Stimulated activated CD8-positive, alpha-beta memory T cell treated with anti-CD3 and anti-CD28 coated beads, Interleukin-15, amount 100 ng/mL, for 4 hours (primary cell): ENCODE measurements at places on chromosomes 6 and 20.

- DNase-seq: no peak
These were observed 21.1 kb upstream of the TMEM181 start for GRCh38 chr6:158538741-158539140.

DNA sequence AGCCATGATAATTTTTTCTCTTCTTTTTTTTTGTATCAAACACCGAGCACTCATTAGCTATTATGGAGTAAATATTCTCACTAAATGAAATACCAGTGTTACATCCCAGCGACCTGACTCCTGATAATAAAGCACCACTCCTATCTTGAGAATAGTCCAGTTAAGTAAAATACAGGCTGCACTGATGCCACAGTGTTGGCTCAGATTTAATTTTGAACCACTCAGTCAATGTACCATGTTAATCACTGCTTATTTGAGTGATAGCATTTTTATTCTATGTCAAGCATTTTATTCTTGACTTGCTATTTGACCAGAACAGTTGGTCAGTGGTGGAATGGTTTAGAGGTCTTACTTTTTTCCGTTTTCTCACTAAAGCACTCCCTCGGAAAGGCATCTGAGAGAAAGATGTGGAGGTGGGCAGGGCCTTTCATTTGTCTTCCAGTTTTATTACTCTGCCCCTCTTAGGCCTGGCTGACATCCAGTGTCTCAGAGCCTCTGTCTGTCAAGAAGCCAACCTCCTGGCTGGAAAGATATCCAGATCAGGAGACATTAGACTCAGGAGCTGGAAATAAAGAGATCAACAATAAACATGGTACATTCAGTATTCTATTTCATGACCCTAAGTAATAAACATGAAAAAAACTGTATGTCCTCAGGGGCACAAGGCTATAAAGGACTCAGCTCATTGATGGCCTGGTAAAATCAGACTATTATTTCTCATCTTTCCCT lies 457.8 kb downstream of the EPM2A start:
- no peak for DNase-seq

DNA sequence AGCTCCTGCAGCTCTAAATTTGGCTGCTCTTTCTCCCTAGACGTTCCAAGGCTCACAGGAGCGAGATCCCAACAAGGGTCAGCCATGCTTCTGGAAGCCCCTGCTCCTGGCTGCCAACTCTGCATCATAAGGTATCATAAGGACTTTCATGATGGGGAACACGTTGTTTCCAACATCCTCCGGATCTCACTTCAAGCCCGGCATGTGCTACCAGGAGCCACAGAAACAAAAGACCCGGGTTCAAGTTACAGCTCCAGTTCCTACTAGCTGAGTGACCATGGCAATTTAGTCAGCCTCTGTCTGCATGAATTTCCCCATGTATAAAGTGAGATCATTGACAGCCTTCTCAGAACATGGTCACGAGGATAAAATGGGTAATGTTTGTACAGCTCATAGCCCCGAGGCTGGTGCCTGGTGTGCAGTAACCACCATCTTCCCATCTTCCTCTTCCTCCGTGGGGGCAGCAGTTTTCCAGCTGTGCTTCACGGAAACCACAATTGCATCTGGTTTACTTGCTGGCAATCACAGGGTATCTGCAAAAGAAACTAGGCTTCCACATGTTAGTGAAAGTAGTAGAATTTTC lies 209.0 kb upstream of the ECI2 start:
- no peak for DNase-seq

GRCh38 chr6:133956416-133957049 lies 3.5 kb downstream of the TBPL1 start:
- DNase-seq: no peak

- no peak for DNase-seq
These were observed 43.9 kb downstream of the HLA-A start for GRCh38 chr6:29986179-29986781.

GRCh38 chr6:10419749-10420545 lies 5.1 kb upstream of the TFAP2A start:
- DNase-seq: no peak

GRCh38 chr6:108959972-108960582 lies 111.9 kb downstream of the ARMC2 start:
- no peak for DNase-seq

GRCh38 chr6:144349690-144350527 lies 64.8 kb downstream of the UTRN start:
- no peak for DNase-seq

GRCh38 chr20:19333563-19333962 lies 121.1 kb downstream of the SLC24A3 start:
- DNase-seq: no peak

DNA sequence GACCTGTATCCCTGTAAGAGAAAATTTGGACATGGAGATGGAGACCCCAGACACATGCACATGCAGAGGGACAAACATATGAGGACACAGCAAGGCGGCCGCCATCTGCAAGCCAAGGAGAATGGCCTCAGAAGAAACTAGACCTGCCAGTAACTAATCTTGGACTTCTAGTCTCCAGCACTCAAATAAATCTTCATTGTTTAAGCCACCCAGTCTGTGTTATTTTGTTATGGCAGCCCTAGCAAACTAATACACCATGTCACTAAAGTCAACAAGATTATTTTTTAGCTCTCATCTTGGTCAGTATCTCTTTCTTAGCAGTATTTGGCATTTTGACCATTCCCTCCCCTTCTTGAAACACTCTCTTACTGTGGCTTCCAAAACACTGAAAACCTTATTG lies 26.7 kb downstream of the LATS1 start:
- no peak for DNase-seq

DNA sequence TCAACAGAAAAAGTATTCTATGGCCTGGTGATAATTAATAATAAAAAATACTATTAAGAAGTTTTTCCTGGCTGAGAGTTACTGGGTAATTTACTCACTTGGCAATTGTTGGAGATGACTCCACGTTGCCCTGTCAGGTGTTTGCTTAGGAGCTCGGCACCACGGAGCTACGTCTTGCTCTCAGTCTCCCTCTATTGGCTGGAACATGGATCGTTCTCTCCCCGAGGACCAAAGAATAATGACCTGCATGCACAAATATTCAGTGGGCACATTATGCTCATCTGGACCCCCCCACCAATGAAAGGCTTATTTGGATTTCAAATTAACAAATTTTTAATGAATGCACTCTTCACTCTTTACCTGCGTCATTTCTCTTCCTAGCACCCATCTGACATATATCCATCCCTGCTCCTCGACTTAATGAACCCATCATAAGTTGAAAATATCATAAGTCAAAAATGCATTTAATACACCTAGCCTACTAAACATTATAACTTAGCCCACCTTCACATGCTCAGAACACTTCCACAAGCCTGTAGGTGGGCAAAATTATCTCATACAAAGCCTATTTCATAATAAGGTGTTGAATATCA lies 71.0 kb upstream of the CD83 start:
- DNase-seq: no peak

- no peak for DNase-seq
These were observed 177.1 kb downstream of the ZDHHC14 start for GRCh38 chr6:157558049-157558448.

DNA sequence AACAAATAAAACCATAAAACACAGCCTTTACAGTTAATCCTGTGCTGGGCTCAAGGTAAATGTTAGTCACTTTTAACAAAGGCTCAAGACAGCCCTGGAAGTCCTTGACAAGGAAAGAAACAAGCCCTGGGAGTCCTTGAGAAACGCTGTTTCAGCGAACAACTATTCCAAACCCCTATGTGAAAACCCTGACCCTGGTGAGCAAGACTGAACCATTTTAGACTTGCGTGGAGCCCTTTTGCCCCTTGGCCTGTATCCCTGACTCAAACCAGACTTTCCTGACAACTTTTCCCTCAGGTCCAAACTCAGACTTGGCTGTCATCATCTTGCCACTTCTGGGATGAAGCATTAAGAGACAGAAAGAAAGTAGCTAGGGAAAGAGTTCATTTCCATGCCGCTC lies 180.4 kb downstream of the AIG1 start:
- DNase-seq: no peak

- DNase-seq: no peak
These were observed 12.7 kb downstream of the SYTL3 start for GRCh38 chr6:158662607-158662953.

- DNase-seq: no peak
These were observed 7.1 kb downstream of the PTK6 start for GRCh38 chr20:63529861-63530787.

- DNase-seq: no peak
These were observed 64.4 kb downstream of the SMPDL3A start for GRCh38 chr6:122853259-122853995.

DNA sequence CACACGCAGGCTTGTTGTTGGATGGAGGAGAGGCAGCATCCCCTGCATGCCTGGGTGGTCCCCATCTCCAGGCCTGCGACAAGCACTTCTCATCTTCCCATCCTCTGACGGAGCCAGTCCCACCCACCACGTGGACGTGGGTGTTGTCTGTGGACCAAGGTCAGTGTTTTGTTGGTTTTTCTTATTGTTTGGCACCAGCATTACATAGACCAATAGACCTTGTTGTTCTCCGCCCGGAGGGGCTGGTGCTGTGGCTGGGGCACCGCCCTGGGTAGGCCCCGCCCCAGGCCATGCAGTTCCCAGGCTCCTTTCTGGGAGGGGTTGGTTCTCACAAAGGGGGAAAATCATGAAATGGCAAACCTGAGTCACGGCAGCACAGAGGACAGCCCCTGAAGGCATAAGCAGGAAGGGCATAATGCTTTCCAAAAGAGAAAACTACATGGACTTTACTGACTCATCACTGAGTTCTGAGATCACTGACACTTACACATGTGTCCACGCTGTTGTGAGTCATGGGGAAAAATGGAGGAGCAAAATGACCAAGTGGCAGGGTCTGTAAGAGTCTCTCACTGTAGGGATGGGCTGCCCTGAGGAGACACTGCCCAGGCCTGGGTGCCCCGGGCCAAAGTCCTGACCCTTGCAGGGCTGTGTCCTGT lies 90.8 kb downstream of the THBS2 start:
- no peak for DNase-seq

DNA sequence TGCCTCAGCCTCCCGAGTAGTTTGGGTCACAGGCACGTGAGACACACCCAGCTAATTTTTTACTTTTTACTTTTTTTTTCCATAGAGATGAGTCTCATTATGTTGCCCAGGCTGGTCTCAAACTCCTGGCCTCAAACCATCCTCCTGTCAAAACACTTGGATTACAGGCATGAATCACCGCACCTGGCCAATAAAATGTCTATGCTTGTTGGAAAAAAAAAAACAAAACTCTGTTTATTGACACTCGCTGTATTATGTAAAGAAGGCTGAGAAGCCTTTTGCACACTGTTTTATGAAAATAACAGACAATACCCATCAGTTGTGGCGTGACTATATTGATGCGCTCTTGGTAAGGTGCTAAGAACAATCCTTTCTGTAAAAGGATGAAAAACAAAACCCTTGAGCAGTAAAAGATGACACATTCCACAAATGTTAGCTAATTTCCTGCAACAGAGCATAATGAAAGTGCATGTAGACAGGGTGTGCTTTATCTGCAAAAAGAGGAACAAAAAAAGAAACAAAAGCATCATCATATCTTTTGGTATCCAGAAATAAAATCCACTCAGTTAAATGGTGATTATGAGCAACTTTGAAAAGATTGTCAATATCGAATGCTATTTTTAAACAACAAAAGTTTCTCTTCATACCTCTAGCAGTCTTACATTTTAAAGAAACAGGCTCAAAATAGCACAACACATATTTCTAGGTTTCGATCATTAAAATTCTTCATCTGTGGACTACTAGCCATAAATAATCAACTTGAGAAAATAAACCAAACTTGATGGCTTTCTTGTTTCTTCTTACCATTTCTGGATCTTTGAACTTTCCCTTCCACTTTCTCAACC lies 108.3 kb upstream of the PHACTR1 start:
- no peak for DNase-seq
